AG20443 (cell line): ENCODE measurements at places on chromosomes 6 and 20.

- DNase-seq, result no peak
These were observed 3.5 kb downstream of the TREML1 start for GRCh38 chr6:41150671-41151070.

GRCh38 chr6:99330159-99330558, 19.3 kb downstream of the FAXC start:
- peak; percentile 81 for DNase-seq

- DNase-seq, result no peak
These were observed 12.7 kb downstream of the SPDEF start for GRCh38 chr6:34543421-34543820.

DNA sequence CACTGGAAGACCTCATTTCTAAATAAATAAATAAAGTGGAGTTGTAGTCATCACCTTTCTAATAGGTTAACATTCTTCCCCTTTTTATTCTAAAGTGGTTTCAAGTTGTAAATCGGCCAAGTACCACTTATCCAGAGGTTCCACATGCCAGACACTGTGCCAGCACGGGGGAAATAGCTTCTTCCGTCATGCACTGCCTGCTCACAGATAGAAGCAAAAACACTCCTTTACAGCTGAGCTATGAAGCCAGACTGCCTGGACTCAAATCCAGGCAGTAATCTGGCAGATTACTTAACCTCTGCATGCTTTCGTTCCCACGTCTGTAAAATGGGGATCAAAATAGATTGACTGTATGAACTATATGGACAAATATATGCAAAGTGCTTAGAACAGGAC, 17.2 kb upstream of the SCML4 start:
- no peak for DNase-seq

GRCh38 chr20:51353491-51353890, 189.0 kb downstream of the NFATC2 start:
- DNase-seq, result no peak

DNA sequence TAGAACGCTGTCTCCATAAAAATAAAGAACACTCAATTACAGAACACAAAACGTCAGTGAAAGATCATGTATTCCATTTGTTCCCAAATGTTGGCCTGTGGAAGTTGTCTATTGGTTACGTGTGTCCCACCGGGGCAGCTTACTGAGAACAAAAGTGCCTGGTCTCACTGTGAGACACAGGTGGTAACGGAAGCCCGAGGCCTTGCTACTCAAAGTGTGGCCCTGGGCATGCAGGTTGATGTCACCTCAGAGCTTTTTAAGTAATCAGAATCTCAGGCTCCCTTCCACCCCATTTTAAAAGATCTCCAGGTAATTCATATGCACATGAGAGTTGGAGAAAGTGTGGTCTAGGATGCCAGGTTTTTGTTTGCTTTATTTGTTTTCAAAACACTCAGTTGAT, 422.5 kb upstream of the OPRM1 start:
- no peak for DNase-seq

- no peak for DNase-seq
These were observed 8.5 kb downstream of the SPTLC3 start for GRCh38 chr20:13017235-13017634.

DNA sequence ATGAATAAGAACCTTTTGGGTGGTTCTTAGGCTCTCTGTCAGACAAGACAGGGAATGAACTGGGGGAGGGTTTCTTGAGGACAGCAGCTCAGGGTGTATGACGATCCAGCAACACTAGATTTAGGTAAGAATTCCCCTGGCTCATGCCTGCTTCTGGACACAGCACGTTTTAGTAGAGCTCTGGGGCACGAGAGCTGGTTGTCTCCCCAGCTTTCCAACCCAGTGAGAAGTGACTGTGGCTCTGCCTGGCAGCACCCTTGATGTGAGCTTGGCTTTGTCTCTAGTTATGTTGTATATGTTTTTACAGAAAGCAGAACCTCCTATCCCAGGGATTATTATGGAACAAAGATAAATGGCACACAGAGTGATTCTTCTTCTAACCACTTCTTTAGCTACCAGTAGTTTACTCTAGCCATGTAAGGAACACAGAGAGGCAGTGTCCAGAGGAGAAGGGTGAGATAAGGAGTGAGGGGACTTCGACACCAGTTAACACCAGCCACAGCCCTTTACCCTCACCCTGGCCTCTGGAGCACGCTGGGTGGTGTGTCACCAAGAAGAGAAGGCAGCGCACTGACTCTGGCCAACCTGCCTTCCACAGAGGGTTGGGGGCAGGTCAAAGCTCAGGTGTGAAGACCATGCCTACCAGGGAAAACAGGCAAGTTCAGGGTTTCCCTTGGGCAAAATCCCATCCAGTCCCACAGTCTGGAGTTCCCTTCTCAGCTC, 3.9 kb downstream of the APOBEC2 start:
- DNase-seq, result no peak

DNA sequence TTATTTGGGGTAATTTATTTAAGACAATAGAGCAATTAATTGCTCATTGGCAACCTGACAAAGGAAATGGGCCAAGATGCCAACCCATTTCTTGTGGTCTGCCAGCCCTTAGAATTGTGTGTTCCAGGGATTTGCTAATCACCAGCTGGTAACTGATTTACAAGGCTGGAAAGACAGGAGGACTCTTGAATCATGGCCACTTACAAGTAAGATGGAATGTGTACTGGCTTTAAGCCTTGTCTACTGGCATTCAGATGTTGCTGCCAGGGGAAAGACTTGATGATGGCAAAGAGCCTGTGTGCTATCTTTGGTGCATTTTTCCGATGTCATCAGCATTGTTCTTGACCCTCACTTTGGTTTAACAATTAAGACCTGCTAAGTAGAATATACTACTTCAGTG, 91.0 kb downstream of the BCKDHB start:
- DNase-seq, result peak; percentile 51

GRCh38 chr6:401994-402640, 10.6 kb downstream of the IRF4 start:
- no peak for DNase-seq
